Skeletal muscle tissue (tissue), 5 donors: ENCODE measurements at places on chromosomes 16 and 17. TPM values are rescaled to one million over a fixed set of nuclear protein-coding genes. Genes with fewer than 3 reads are reported as not detected.

Gene SLFN14
- 1.0 TPM for total RNA-seq

Gene JUP
- 24.5 TPM for total RNA-seq

Gene MYH3
- total RNA-seq = 6,986 TPM

Gene BICDL2
- total RNA-seq = not detected

Gene RNF112
- total RNA-seq = 2.1 TPM

Gene FMNL1
- total RNA-seq = 3.1 TPM

Gene CDH5
- 42.8 TPM for total RNA-seq

Gene ZNF319
- 3.1 TPM for total RNA-seq

Gene FOXL1
- under 0.01 TPM for total RNA-seq

Gene BLMH
- total RNA-seq = 37.1 TPM

Gene ADAP2
- 9.4 TPM for total RNA-seq

Gene SLC4A1
- 47.0 TPM for total RNA-seq

Gene TBC1D26
- total RNA-seq = 1.6 TPM

Gene HS3ST2
- not detected for total RNA-seq

Gene TPPP3
- 135 TPM for total RNA-seq

Gene HEATR9
- not detected for total RNA-seq

Gene AOC3
- 16.2 TPM for total RNA-seq

Gene NOG
- 8.9 TPM for total RNA-seq

Gene TMEM220
- total RNA-seq = 5.2 TPM
